ENCODE measurements at places on chromosomes 1 and 21. TPM values are rescaled to one million over a fixed set of nuclear protein-coding genes. Genes with fewer than 3 reads are reported as not detected.

The OPRD1 gene
- not detected for total RNA-seq

The AVPR1B gene
- not detected for total RNA-seq

The GBP2 gene
- 66.9 TPM for total RNA-seq

The PGLYRP3 gene
- total RNA-seq, result not detected

The TSPAN2 gene
- 4.5 TPM for total RNA-seq

The TFAP2E gene
- 0.37 TPM for total RNA-seq

The CFAP45 gene
- 5.3 TPM for total RNA-seq

The FCRL5 gene
- 0.13 TPM for total RNA-seq

The SAMD13 gene
- total RNA-seq, result not detected

The SPRR2B gene
- not detected for total RNA-seq

The DNM3 gene
- 6.2 TPM for total RNA-seq

The DCDC2B gene
- not detected for total RNA-seq

The PROK1 gene
- 0.50 TPM for total RNA-seq

The PKP1 gene
- total RNA-seq, result 5.0 TPM

The ASCL5 gene
- total RNA-seq, result not detected

The KRTAP7-1 gene
- not detected for total RNA-seq

The TTC13 gene
- total RNA-seq, result 47.0 TPM

The PTCH2 gene
- total RNA-seq, result 0.60 TPM

The SLC35D1 gene
- total RNA-seq, result 10.1 TPM
